Amniotic epithelial cell (primary cell): ENCODE measurements at places on chromosomes 5 and 9.
A peak's percentile ranks its signal among the peaks of the same experiment; 100 is the strongest.

GRCh38 chr5:15693933-15694332 lies 194.0 kb downstream of the FBXL7 start:
- no peak for DNase-seq

- DNase-seq: peak; percentile 84
Measured at GRCh38 chr9:38227061-38227540, 158.1 kb upstream of the SHB start.

- DNase-seq: peak; percentile 75
Measured at GRCh38 chr9:2493109-2493508, 128.5 kb upstream of the VLDLR start.

DNA sequence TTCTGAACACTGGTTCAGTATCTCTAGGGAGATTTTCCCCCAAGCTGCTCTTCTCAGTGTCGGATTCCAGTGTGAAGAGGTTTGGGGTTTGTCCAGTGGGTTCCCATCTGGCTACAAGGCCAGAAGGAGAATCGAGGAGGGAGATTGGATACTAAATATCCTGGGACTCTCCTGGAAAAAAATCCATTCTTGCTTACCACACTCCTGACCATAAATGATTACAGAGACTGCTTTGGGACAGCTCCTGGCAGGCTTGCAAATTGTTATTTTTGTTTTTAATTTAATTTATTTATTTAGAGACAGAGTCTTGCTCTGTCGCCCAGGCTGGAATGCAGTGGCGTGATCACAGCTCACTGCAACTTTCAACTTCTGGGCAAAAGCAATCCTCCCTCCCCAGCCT lies 4.7 kb upstream of the SUSD1 start:
- DNase-seq: no peak

DNA sequence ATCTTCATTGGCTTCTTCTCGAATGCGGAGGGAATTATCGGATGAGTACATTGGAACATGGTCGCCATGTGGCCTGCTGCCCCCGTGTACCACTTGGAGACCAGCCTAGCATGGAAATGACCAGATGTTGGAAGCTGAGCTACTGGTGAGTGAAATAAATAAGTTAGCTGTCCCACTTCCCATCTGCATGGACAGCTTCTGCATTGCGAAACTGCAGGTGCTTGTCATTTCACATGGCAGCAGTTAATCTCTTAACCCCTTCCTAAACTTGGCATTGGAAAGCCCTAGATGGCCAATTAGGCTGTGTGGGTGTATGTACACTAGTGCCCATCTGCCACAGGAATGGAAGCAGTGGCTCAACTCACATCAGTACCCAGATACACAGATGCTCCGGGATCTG lies 246.6 kb upstream of the IL12B start:
- DNase-seq: no peak

DNA sequence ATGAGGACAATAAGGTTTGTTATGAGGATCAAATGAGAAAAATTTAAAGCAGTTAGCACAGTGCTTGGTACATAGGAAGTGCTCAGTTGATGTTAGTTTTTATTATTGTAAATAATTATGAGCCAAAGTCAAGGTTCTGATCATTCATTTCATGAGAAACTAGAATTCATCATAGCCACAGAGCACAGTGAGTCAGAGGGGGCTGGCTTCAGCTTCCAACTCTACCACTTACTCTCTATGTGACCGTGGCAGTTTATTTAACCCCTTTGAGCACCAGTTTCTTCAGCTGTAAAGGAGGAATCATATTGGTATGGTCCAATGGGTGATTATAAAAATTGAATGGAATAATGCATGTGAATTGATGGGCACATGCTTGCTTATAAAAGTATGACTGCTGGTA lies 39.4 kb downstream of the KLHL3 start:
- peak; percentile 14 for DNase-seq
